ENCODE measurements at places on chromosomes 1 and 21.

- no peak for DNase-seq
These were observed 588.0 kb upstream of the BEND5 start for GRCh38 chr1:49364676-49365075.

GRCh38 chr1:204989266-204990058 is 53.5 kb upstream of the CNTN2 start:
- no peak for DNase-seq

DNA sequence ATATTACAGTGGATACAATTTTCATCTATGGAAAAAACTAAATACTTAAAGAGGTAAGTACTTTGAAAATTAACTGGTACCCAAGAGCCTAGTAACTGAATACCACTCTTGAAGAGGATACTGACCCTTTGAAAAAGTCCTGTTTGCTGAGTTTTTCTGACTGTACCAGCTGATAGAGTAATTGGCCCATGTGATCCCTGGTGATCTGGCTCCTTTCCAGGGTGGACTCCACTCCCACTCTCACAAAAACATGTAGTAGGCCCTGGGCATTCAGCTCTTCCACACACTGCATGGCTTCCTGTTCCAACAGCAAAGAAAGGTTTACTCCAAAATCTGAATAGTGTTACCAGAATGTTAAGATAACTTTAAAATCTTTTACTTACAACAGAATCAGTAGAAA is 53.6 kb upstream of the HP1BP3 start:
- no peak for DNase-seq

- DNase-seq = no peak
These were observed 342.7 kb upstream of the NR5A2 start for GRCh38 chr1:199684686-199685273.

- DNase-seq = no peak
These were observed 283.5 kb upstream of the ADAMTS5 start for GRCh38 chr21:27250366-27250765.

DNA sequence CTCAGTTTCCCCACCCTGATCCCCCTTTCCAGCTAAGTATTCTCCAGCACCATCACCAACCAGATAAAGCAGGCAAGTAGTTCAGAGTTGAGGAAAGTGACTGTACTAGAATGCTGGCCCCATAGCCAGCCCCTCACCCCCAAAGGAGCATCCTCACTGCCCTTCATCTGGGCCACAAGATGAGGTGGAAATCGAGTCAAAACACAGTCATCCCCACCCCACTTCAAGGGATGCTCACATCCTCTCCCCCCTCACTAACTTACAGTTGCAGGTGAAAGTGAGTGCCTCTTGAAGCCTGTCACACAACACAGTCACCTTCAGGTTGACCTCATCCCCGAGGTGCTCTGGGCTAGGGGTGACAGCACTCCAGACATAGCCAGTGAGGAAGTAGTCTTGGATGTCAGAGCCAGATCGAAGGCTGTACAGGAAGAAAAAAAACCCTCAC is 30.4 kb downstream of the PIK3C2B start:
- DNase-seq = no peak

DNA sequence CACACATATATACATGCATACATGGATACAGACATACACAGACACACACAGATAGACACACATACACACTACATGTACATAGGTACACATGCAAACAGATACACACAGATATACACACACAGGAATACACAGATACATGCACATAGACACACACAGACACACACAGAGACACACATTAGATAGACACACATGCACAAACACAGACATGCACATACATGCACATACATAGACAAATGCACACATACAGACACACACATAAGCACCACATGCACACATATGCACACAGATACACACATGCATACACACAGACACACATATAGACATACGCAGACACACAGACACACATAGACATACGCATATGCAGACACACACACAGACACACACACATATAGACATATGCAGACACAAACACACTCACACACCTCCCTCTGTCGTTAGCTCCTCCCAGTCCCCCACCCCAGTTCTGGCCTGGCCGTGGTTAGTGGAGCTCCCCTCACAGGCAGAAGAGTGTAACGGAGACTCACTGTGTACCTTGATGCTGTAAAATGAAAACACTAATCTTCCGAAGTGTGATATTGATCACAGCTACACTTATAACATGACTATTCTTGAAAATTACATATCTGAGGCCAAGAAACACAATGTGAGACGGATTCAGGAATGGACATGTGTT is 7.6 kb downstream of the UBASH3A start:
- DNase-seq = no peak

- no peak for DNase-seq
These were observed 26.8 kb upstream of the ZNF697 start for GRCh38 chr1:119674835-119675289.
